ENCODE measurements at places on chromosomes 1 and 21. TPM values are rescaled to one million over a fixed set of nuclear protein-coding genes. Genes with fewer than 3 reads are reported as not detected.

The XKR8 gene
- total RNA-seq: 9.7 TPM

The RPTN gene
- total RNA-seq: not detected

The DAB1 gene
- not detected for total RNA-seq

The KRTAP7-1 gene
- not detected for total RNA-seq

The CLEC20A gene
- total RNA-seq: not detected

The TM2D1 gene
- 52.0 TPM for total RNA-seq

The GPR157 gene
- total RNA-seq: 4.1 TPM

The CD1D gene
- total RNA-seq: 0.34 TPM

The HOOK1 gene
- not detected for total RNA-seq

The CFAP107 gene
- not detected for total RNA-seq
